CD8-positive, alpha-beta memory T cell (primary cell): ENCODE measurements at places on chromosomes 4 and X. TPM values are rescaled to one million over a fixed set of nuclear protein-coding genes. Genes with fewer than 3 reads are reported as not detected.

DNA sequence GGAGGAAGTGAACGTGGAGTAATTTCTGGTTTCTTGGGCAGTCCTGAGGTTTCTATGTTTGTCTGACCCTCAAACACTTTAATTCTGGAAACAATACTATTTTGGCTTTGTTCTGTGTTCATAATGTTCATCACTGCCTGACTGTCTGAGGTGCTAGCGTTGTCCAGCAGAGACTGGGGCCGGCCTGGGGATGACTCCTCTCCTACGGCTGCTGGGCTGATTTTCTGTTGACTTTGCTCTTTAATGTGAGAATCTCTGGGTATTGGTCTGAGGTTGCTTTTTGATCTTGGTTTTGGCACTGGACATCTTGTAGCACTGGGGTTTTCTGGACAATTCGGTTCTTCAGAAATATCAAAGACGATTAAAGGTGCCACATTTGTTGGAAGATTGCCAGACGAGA, 75.8 kb downstream of the RPS3A start:
- DNase-seq: no peak

- no peak for DNase-seq
Measured at GRCh38 chr4:81921751-81922159, 450.0 kb upstream of the RASGEF1B start.

- DNase-seq: no peak
Measured at GRCh38 chr4:11418610-11419009, 10.1 kb downstream of the HS3ST1 start.

DNA sequence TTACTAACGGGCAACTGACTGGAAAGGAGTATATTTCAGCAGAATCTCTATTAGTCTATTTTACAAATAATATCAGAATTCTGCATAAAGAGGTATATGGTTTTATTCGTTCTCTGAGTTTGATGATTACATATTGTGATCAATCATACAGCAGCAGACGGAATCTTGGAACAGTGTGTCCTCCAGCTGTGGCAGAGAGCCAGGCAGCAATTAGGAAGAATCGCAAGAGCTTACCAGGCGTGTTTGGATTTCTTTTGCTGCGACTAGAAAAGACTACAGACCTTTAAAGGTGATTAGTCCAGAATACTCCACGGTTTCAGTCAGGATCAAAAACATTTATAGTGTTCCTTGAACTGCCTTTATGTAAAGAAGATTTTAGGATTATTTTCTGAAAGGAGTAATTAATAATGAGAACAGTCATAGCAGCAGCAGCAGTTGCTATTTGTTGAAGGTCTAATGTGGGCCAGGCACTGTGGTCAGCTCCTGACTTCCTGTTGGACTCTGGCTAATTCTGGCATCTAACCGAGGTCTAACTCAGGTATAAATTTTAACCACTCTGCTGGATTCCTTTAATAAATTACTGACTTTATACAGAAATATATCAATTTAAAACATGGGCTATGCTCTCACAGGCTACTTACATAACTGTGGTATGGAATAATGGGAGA, 225.3 kb upstream of the CXorf66 start:
- no peak for DNase-seq

DNA sequence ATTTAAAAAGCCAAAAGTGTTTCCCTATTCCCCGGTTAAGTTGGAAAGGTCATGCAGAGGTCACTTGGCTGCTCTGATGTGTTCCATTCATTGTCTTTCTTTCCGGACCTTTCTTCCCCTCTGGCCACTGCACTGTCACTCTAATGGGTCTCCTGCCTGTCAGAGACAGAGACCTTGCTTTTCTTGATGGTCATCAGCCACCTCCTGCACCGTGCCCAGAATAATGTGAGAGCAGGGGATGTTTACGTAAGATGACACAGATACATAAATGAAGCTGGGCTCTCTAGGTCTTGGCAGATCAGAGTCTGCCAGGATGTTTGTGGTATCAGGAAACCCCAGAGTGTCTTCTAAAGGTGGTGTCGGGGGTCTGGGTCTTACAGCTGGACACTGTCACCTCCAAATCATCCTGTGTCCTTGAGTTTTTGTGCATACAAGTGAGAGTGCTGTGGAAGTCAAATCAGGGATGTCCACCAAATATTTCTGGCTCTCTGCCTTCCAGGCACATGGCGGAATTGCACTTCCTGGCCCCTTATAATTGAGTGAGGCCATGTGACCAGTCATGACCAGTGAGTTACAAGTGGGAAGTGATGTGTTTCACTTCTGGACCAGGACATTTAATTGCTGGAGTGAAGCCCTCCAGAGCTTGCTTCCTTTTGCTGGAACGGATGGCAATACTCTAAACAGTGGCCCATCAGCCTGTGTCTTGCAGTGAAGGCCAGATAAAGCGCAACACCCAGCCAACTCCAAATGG, 130.6 kb upstream of the ATP6AP2 start:
- DNase-seq: no peak

DNA sequence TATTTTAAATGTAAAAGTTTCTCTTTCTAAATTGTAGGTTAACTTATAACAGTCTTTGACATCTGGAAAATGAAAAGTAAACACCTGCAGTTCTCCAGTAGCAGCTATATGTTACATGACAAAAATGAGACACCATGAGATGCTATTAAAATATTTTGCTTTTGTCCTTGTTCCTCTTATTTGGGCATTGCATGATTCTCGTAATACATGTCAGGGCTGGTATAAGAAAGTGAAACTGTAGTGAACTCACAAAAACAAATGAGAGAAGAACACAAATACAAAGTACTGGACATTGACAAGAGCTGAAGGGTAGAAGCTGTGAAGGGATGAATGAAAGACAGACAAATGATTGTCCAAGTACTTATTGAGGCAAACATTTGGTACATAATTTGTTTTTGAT, 9.0 kb downstream of the GK2 start:
- DNase-seq: no peak

GRCh38 chrX:32116047-32116446, 1044.2 kb upstream of the FTHL17 start:
- DNase-seq: no peak

GRCh38 chrX:70132877-70133302, 357 bp upstream of the IGBP1 start:
- DNase-seq: no peak

- no peak for DNase-seq
Measured at GRCh38 chr4:109990261-109991257, 77.9 kb downstream of the EGF start.

- DNase-seq: no peak
Measured at GRCh38 chr4:151163855-151164254, 64.4 kb downstream of the RPS3A start.

- no peak for DNase-seq
Measured at GRCh38 chr4:140157341-140157740, 3.4 kb upstream of the MAML3 start.

DNA sequence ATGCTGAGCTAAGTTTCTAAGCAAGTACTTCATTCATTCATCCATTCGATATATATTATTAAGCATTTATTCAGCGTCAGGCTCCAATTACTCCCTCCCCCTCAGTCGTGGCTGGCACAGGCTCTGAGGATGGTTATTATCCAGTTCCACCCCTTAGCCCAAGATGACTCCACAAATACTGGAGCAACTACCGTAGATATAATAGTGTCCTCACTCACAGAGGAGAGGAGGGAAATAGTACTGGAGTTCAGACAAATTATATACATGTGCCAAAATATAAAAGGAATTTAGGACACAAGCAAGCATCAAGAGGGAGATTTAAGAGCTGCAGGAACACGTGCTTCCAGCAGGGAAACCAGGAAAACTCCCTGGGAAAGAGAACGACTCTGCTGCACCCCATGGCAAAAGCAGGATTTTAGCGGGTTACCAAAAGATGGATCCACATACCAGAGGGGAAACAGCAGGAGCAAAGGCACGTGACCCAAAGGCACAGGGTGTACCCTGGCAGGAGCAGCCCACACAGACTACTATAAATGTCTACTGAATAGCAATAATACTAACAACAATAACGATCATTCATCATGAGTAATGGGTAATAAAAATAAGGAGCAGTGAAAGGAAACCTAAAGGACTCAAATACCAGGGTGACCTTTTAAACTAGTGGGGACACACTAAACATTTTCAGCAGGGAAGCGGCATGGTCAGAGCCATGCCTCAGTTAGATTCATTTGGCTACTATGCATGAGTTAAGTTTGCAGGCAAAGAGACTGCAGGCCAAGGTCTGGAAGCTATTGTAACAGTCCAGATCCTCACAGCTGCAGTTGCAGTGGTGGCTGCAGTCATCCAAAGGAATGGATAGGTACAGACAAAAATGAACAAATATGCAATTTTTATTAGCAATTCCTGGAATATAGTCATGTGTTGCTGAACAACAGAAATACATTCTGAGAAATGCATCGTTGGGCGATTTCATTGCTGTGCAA, 153.7 kb downstream of the APBB2 start:
- DNase-seq: no peak

DNA sequence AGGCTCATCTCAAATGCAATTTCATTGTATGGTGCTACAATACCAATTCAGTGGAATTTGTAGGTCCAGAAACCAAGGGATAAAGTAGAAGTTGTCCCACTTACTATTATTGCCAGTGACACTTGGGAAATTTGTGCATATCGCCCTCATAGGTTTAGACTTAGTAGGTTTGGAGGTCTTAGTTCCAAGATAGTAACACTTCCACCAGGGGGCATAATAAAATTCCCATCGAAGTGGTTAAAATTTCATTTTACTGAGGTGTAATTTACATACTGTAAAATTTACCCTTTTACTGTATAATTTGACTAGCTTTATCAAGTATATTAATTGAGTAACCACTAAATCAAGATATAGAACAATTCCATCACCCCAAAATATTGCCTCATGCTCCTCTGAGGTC, 174.6 kb downstream of the INPP4B start:
- DNase-seq: no peak

DNA sequence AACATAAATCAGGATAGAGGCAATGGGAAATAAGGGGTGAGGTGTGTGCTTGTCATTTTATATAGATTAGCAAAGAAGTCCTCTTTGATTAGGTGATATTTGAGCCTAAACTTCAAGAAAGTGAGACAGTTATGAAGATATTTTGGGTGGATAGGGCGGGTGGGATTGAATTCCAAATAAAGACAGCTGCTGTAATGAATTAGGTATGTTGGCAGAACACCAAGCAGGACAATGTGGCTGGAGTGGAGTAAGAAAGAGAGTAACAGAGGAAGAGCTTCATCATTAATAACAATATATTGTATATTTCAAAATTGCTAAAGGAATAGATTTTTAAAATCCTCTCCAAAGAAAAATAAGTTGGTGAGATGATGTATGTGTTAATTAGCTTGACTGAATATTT, 91.0 kb upstream of the CENPE start:
- no peak for DNase-seq

DNA sequence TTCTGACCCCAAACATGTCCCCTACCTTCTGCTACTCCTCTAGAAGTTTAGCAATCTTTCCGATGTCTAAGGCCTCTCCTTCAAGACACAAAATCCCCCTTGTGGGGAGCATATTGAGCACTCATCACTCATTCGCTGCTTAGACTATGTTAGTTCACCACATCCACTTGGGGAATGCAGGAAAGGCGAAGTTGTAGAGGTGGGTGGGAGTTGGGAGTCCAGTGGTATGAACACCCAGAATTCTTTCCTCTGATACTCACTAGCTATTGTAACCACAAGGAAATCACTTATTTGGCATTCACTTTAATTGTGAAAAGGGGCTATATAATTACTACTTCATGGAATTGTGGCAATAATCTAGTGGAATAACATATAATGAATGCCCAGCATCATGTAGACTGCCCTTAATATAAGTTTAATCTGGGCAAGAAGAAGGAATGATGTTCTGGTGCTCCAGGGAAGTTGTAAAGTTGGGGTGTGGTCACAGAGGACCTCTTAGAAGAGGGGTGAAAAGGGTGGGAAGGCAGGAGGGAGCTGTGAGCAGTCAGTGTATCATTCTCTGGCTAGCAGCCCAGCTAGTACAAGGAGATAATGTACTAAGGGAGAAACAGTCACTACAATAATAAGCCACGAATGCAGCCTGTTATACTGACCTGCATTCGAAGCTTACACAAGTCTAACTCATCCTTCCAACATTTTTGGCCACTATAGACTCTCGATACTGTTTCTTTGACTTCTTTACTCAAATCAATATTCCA, 468.2 kb upstream of the DIPK2B start:
- DNase-seq: no peak

- no peak for DNase-seq
Measured at GRCh38 chrX:106932492-106932923, 12.3 kb downstream of the CLDN2 start.

- no peak for DNase-seq
Measured at GRCh38 chr4:173857828-173858227, 327.8 kb upstream of the HAND2 start.

DNA sequence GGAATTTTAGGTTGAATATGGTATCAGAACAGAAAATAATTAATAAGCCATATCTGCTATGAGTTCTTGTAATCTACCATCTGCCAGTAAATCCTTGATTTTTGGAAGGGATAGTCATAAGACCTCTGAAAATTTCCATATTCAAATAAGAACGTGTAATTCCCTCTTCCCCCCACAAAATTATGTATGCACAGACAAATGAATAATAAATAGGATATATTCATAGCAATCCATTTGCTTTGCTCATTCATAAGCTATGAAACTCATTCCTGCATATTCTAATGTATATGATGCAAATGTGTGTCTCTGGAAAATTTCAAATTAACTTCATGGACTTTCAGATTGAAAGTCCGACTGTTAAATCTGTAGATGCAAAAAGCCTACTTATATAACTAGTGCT, 833.1 kb upstream of the GRID2 start:
- no peak for DNase-seq

DNA sequence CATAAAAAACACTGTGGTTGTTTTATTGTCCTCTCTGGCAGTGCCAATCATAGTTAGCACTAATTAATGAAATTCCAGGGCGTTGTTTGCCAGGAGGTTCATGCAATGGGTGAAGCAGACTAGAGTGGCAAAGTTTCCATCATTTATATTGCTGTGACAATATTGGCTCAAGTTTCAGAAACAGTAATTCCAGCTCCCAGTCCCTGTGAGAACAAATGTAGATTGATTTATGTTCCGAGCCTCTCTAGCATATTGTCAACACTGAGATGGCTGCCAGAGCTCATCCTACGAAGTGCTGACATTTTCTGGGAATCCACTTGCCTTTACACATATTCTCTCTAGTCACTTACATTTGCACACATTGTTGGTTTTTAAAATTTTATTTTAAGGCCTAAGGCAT, 440.0 kb upstream of the IGFBP7 start:
- DNase-seq: no peak

DNA sequence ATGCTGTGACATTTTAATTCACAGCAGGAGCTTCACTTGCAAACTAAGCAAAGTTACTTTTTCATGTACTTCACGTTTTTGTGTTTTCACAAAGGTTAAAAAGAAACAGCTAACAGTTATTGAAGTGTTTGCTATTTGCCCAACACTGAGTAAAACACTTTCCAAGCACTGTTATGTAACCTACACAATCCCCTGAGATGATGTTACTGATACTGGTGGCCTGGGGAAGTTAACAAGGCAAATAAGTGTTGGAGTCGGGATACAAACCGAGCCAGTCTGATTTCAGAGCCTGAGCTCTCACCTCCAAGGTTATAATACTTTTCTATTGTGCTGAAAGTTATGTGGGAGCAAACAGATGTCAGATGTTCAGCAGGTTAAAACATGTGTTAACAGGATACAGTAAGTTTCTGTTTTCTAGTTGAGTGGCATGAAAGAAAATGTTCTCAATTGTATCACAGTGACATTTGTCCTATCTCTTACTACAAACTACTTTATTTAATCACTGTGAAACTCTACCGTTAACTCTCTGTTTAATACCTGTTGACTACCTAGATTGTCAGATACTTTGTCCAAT, 3.9 kb upstream of the CXCL13 start:
- DNase-seq: no peak

CLCN5 gene
- 3.0 TPM for total RNA-seq

PTTG2 gene
- not detected for total RNA-seq

ZNF732 gene
- total RNA-seq: not detected

SPATA4 gene
- not detected for total RNA-seq

BMPR1B gene
- not detected for total RNA-seq
